GOT3 (cell line): ENCODE measurements at places on chromosomes 2 and 18.

GRCh38 chr2:47724221-47724981 is 58.5 kb upstream of the MSH6 start:
- no peak for DNase-seq

DNA sequence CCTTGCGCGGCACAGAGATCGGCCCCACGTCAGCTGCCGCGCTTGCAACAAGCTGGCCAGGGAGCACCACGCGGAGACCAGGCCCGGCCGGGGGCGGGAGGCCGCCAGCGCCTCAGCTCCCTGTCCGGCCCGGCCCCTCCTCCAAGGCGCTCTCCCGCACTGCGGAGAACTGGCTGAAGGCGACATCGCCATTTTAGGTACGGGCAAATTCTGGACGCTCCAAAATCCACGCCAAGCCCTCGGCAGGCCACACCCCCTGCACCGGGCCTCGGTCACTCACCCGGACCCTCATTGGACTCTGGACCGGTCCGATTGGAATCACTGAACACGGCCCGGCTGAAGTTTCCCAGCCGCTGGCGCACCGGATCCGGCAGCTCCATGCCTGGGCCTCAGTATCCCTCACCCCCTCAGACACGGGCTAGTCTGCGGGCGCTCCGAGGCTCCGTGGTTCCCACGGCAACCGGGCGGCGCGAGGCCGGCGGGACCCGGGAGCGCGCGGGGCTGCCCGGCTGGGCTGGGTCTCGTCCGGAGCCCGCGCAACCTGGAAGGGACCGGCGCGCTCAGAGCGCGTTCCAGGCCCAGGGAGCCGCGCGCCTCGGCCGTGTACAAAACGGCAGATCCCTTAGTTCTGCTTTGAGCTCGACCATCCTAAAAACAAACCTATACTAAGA is at the start of gene TMEM17:
Gene TMEM17, minus strand, starts transcription at position 446 of the 671 bp plus-strand sequence. Its CDS starts 66 bp downstream, at position 380.
- DNase-seq = peak; percentile 72

DNA sequence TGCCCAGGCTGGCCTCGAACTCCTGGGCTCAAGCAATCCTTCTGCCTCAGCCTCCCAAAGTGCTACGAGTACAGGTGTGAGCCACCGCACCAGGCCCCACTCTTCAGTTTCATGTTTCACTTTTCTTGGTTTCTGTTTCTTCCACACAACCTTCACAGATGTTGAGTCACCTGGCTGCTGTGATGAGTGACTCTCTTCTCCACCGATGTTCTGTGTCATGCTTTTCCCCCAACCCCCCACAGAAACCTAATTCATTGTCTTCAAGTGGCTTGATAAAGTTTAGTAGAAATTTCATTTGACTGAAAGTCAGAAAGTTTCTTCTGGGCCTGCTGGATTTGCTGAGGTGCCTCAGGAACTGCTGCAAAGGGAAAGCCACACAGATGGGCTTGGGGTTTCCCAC is 78.5 kb downstream of the SPHKAP start:
- DNase-seq = no peak

GRCh38 chr2:48195169-48195568 is 288.9 kb upstream of the FBXO11 start:
- no peak for DNase-seq

- no peak for DNase-seq
Observed at GRCh38 chr2:100919316-100919715, 82.8 kb upstream of the RPL31 start.

GRCh38 chr2:219175928-219176817 is 552 bp downstream of the CNPPD1 start:
- DNase-seq = no peak

GRCh38 chr2:171800639-171801038 is 93.4 kb downstream of the SLC25A12 start:
- no peak for DNase-seq

GRCh38 chr18:32450874-32451273 is 19.8 kb downstream of the GAREM1 start:
- DNase-seq = no peak

GRCh38 chr2:27152796-27153464 is 4.1 kb downstream of the TCF23 start:
- DNase-seq = no peak

GRCh38 chr2:239152239-239152915 is 248.4 kb downstream of the HDAC4 start:
- no peak for DNase-seq

GRCh38 chr2:48069769-48070168 is 163.5 kb upstream of the FBXO11 start:
- no peak for DNase-seq

- DNase-seq = no peak
Observed at GRCh38 chr2:200378652-200379290, 72.3 kb downstream of the SPATS2L start.

DNA sequence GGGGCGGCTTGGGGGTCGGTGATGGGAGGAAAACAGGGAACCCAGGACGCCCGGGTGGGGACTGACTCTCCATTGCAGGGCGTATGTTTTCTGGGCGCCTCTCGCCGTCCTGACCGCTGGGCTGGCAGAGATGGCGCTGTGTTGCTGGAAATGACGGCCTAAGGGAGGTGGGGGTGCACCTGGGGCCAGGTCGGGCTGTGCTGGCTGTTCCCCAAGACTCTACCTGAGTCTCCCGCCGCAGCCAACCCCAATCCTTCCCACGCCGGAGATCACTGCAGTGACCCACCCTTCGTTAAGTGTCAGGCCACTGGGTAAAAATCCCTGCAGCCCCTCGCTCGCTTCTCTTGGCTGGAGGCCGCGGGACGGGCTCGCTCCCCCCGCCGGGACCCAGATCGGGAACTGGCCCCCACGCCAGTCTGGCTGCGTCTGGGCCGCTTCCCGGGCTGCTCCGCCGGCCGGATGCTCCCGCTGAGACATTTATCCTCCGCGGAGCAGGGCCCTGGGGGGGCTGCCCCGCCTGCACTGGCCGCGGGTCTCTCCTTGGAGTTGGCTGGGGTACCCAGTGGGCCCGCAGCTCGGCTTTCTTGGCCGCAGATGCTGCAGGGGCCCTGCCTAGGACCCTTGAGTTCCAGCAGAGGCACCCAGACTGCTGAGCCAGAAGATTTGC is 7.8 kb upstream of the ARMC9 start:
- DNase-seq = no peak

GRCh38 chr2:191625016-191625415 is 52.9 kb upstream of the NABP1 start:
- DNase-seq = no peak

- no peak for DNase-seq
Observed at GRCh38 chr2:191593622-191594385, 84.1 kb upstream of the NABP1 start.

GRCh38 chr2:30527411-30527810 is 80.4 kb downstream of the LCLAT1 start:
- DNase-seq = no peak

DNA sequence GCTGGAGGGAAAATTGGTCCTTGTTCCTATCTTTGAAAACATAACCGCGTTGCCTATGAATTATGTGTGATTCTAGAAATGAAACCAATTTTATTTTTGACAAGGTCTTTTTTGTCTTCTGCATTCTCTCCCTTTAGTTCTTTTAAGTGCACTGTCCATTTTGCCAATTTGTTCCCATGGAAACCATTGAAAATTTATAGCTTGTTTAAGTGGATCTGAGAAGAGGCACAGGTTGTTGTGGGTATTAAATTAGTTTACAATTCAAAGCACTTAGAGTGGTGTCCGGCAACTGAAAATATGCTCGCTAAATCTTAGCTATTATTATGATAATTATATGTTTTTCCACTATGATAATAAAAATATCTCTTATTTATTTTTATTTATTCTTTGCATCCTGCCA is 107.5 kb upstream of the FSHR start:
- DNase-seq = no peak

DNA sequence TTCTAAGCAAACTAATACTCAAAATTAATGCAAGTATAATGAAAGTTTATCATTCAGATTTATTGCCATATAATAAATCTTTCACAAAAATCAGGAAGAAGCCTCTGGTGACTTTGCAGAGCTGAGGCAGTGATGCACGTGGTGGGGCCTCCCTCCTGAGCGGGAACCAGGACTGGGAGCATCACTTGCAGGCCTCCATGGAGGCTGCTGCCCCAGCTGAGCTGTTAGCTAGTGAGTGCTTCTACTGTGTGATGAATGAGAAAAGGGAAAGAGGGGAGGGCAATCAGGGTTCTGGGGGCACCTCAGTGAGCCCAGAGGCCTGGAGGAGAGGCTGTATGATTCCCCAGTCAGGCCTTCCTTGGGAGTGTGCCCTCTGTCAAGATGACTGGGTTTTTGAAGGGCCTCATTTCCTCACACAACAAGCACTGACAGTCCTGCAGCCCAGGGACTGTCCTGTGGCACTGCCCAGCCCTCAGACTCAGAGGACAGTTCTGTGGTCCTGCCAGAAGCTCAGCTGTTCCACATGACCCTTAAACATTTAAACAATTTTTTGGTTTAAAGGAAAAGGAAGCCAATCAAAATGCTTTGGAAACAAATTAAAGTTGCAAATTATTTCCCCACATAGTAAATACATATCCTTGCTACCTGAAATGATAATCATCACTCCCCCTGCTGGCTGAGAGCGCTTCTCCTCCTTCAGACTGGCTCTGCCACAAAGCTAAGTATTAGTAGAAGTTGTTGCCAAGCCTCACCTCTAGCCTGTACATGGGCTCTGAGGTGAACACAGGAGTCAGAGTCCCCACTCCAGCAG is 90.9 kb upstream of the SMAD7 start:
- no peak for DNase-seq

DNA sequence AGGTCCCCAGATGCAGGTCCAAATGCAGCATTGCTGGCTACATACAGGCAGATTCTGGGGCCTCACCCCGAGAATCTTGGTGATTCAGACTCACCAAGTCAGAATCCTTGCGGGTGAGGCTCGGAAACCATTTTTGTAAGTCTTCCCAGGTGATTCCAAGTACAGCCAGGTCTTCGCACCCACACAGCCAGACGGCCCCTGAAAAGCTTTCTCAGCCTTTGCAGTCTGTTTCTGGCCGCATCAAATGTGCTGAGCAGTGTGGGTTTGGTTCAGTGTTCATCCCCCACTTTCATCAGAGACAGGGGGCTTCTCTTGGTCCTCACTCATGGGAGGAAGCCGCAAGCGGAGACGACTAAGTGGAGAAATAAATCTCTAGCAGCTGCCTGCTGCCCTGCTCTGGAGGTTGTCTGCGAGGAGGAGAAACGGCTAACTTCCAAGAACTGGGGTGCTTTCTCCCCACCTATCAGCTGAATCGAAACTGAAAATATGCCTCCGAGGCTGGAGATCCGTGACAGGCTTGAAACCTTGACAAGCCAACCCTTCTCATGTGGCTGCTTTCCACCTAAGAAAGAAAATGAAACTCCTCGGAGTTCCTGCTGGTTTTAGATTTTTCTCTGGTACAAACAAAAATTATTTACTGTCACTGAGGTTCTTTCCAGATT is 8.9 kb upstream of the TMEM185B start:
- no peak for DNase-seq

DNA sequence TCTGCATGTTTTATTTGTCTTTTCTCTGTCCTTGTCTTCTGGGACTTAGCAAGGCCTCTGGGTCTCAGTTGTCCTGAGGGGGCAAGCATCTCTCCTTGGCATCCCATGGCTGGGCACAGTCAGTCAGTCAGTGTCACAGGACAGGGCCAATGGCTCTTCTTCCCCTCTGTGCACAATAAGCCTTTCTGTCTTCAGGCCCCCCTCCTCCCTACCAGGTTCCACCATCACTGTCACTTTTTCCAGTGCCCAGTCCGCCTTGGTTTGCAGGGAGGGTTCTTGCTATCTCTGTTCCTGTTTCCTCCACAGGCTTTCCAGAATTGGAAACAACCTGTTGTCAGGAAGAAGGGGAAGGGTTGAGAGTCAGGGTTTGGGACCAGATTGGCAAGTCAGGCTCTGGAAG is 1.7 kb upstream of the VAMP5 start:
- DNase-seq = no peak

GRCh38 chr2:147867050-147867449 is 22.2 kb downstream of the ACVR2A start:
- no peak for DNase-seq

DNA sequence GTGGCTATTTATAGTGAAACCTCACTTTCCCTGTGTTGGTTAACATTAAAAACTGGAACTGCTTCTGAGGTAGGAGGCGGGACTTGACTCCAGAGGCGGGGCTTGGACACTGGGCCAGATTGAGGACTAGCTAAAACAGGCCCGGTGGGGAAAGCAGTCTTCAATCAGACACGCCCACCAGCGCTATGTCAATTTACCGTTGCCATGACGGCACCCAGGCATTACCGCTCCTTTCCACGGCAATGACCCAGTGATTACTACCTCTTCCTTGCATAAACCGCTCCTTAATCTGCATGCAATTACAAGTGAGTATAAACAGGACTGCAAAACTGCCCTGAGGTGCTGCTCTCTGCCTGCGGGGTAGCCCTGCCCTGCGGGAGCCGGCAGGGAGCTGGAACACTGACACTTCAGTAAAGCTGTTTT is 35.3 kb downstream of the LRRFIP1 start:
- DNase-seq = peak; percentile 76

GRCh38 chr2:48725696-48726494 is 29.6 kb downstream of the LHCGR start:
- DNase-seq = no peak

- no peak for DNase-seq
Observed at GRCh38 chr18:51716277-51716676, 518.8 kb upstream of the MEX3C start.

DNA sequence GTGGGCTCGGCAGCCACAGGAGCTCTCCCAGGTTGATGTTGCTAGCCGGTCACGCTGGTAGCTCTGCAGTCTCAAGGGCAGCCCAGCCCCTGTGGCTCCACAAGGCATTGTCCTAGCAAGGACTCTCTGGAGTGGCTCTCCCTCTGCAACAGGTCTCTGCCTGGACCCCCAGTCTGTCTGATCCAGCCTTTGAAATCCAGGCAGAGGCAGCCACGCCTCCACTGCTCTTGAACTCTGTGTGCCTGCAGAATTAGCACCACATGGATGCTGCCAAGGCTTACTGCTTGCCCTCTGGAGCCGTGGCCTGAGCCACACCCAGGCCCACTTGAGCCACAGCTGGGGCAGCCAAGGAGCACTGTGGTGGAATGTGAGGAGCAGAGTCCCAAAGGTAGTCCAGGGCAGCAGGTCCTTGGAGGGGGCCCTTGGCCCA is 43.0 kb upstream of the FAHD2A start:
- DNase-seq = no peak

DNA sequence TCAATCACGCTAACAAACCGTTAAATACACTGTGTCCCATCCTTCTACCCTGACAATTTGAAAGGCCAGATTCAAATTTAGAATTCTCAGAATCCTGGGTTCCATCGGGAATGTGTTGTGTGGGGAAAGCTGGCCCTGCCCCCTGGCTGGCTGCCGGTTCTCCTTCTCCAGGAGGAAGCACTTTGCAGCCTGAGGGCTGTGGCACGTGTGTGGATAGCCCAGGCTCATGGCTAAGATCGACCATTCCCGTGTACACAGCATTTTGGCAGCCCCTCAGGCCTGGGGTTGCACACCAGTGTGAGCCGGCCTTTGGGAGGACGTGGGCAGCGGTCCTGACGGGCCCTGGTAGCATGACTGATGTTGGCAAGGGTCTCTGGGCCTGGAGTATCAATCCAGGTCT is 51.0 kb upstream of the ROCK2 start:
- no peak for DNase-seq

DNA sequence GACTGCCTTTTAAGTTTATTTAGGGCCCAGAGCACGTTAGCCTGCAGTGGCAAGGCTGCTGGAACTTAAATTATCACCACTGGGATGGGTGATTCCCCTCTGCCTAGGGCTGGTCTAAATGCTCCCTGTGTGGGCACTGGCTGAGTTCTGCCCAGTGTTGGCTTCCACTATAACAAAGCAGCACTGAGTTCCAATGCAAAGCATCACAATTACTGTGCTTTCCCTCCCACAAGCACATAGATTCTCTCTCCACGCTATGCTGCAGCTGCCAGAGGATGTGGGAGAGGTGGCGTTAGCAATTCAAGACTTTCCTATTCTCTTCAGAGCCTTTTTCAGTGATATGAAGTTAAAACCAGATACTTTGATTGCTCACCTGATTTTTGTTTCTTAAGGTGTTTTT is 328.9 kb upstream of the DDX18 start:
- no peak for DNase-seq
